Putamen (tissue), 1 donor: ENCODE measurements at places on chromosomes 6 and 20.

- DNase-seq = no peak
These were observed 78.0 kb downstream of the DHX35 start for GRCh38 chr20:39040116-39040515.

DNA sequence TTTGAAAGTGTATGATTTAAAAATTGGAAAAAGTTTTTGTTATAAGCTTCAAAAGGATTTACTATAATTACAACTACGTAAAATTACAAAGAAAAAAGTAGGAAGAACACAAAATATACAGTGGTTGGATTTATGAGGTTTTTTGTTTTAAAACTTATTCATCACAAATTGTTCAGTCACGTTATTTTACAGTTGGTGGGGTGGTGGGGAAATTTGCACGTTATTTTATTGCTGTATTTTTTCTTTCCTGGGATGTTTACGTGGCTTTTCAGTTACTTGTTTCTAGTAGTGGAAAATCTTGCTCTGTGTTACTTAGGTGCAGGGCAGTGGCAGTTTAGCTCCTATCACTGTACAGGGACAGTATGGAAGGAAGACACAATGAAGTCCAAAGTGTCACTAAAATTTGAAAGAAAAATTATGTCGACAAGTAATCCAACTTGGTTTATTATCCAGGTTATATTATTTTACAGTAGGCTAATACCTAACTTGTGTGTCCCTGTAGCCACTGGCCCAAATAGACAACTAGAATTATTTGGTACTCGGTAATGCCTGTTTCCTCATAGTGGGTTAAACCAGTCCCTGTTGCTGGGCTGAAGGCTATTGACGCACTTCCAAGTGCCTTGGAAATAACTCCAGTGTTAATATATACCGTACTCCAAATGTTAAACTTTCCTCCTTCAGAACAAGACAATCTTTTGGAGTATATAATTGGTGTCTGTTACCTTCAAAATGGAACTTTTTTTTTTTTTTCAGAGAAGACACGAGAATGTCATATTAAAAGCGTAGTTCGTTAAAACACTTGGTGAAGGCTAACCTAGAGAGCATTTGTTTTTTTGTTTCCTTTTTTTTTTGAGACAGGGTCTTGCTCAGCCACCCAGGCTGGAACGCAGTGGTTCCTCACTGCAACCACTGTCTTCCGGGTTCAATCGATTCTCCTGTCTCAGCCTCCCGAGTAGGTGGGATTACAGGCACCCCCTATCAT lies 4.6 kb downstream of the JARID2 start:
- DNase-seq = no peak

DNA sequence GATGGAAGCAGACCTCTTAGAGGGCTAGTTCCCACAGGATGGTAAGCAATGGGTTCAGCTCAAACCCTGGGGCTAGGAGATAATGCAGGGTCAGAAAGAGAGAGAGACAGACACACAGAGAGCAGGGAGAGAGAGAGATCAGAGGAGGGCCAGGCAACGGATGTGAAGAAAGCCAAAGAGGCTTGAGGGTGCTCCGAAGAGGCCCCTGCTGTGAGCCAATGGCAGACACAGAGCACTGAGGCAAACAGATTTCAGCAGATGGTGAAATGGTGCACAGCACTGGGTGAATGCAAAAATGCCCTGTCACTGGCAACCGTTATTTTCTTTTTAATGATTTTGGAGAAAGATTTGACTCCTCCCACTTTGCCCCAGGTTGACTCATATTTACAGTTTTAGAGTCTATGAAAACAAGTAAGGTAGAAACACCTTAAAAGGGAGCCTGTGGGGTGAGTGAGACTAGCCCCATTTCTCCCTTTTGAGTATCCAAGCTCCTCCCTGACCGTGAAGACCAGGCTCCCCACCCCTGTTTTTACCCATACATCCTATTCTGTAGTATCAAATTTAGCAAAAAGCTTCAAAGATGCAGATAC lies 840 bp downstream of the DEFB132 start:
- DNase-seq = no peak

- DNase-seq = no peak
These were observed 134.1 kb upstream of the PREP start for GRCh38 chr6:105536961-105537360.

- no peak for DNase-seq
These were observed 59.8 kb downstream of the CDH4 start for GRCh38 chr20:61311656-61312387.
